Suprapubic skin (tissue), 4 donors: ENCODE measurements at places on chromosomes 3 and 15.
A peak's percentile ranks its signal among the peaks of the same experiment; 100 is the strongest.

- DNase-seq: no peak
Observed at GRCh38 chr15:26295336-26296085, 432.4 kb upstream of the ATP10A start.

- DNase-seq: no peak
Observed at GRCh38 chr15:91099995-91100813, at the start of gene SV2B. Gene SV2B (plus strand): TSS chr15:91100257. CDS start chr15:91226264, 126,007 bp downstream.

DNA sequence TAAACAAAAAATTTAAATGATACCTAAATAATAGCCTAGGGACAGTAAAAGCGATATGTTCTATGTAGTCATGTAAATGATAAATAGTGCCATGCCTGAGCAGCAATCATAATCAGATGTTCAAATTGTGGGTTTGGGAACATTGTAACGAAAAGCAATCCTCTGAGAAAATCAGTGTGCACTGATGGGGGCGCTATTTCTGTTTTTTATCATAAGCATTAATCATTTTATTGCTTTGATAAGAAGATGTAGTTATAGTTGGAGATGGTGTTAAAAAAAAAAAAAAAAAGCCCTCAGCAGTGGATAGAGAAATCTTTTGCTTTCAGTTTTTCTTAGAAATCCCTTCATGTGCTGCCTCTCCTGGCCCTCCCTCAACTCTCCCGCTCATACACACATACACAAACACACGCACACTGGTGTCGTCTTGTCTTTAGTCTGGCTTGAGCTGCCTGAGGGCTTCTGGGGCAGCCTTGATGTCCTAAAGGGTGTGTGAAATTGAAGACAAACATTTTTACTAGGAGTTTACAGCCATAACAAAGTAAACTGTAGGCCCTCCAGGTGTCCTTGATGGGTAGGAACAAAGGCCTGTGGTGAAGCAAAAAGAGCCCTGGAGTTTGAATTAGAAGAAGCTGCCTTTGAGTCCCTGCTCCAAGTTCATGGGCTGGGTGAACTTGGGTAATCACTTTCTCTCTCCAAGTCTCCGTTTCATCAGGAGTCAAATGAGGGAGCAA, 428.1 kb downstream of the SOX2 start:
- DNase-seq: no peak

DNA sequence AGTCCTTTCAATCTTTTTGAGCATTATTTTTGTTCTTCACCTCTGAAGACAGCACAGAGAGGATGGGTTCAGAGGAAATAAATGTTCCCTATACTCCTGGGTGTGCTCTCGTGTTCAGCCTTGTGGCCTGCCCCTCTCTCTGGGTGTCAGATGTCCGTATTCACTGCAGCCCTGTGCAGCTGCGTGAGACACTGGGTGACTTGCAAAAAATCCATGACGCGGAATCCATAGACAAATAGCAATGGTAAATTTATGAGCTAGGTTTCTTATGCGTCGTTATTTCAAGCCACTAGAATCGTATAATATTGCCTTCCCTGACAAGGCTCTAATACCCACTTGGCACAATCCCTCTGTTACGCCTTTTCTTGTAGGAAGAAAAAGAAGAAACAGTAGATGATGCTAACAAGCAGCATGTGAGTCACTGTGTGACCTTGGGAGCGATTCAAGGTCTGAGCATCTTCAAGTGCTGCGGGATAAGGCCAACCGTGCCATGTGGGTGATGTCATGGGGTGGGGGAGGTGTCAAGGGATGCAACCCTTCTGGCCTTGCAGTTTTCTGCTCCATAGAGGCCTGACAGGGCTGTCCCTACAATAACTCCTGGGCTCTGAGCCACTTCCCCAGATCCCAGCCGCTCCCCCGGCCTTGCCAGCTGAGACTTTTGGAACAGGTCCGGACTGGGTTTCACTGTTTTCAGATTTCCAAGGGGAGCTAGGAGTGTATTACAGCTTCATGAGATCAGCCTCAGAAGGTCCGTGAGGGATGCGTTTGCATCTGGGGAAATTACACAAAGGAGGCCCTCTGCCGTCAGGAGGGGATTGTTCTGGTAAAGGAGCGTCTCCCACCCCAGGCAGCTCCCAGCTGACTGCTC, 47.6 kb upstream of the POMGNT2 start:
- DNase-seq: peak; percentile 85

DNA sequence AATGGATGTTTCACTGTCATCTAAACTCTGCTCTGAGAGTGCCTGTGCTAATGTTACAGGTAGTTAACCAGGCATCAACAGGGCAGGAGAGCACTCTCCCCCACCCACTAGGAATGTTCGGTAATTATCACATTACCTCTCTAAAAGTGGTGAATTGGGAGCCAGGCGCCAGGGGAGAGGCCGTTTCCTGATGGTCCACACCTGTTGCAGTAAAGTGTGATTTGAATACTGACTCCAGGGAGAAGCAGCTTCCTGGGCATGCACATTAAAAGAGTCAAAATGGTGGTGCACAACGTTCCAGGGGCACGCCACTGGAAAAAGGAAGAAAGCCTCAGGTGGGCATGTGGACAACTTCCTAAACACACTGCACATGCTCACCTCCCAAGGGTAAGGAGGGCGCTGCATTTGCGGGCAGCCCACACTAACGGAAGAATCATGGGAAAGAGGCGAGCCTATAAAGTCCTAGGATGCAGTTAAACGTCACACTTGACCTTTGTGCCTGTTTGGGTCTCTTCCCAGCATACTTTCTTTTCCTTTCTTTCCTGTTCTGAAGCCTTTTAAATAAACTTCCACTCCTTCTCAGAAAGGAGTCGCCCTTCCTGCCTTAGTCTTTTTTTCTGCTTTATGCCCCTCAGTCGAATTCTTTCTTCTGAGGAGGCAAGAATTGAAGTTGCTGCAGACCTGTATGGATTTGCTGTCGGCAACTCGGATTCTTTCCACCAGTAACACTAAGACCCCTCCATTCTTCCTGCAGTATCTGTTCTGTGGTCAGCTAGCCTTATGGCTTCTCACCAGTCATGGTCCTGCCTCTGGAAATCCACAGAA, 28.9 kb upstream of the GPD1L start:
- DNase-seq: no peak

DNA sequence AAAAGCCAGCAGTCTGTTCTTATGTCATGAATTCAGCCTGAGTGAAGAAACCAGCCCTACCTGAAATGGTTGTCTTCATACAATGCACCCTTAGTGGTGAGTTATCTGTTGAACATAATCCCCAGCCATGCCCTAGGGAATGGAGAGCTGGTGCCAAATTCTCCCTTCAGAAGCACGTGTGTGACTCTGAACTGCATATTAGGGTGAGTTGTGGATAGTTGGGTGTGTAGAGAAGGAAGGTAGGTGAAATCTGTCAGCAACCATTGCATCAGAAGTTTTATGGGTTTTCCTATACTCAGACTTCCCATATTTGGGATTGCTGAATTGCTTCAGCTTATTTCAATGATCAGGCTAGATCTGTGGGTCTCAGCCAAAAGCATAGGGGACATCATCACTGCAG, 46.5 kb upstream of the TP63 start:
- DNase-seq: no peak

GRCh38 chr3:84547207-84547606, 411.6 kb upstream of the CADM2 start:
- no peak for DNase-seq

GRCh38 chr3:14433106-14433505, 30.7 kb downstream of the SLC6A6 start:
- DNase-seq: no peak

DNA sequence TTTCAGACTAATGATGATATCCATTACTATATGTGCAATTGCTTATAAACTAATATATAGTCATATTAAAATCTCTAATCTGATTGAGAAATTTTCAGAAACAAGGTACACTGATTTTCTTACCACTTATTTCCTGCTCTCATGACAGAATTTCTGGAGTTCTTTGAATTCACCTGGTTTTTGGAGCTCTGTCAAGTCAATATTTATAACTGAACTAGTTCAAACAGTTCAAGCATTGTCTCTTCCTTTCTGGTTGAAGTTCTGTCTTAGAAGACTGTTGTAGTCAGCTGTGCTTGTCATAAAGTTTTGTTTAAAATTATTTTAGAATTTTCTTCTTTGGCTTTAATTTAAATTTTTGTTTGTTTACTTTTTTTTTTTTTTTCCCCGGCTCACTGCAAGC, 239.9 kb upstream of the CTDSPL start:
- DNase-seq: no peak

- no peak for DNase-seq
Observed at GRCh38 chr3:170352936-170353335, 4.6 kb upstream of the SKIL start.

DNA sequence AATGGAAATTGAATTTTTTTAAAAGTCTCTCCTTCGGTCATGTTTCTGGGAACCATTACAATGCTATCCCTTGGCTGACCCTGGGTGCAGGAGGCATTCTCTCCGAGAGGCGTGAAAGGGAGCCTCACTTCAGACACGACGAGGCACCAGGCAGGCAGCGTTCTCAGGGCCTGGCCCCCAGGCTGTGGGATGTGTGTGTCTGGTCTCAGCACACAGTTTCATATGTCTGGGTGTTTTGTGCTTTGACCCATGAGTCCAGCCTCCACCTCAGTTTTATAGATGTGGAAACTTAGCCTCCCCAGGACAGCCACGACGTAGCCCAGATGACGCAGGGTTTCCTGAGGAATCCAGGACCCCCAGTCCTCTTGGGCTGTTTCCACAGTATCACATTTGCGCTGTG, 34.0 kb downstream of the FGD5 start:
- no peak for DNase-seq

- no peak for DNase-seq
Observed at GRCh38 chr15:68536331-68537095, 42.3 kb upstream of the CORO2B start.

DNA sequence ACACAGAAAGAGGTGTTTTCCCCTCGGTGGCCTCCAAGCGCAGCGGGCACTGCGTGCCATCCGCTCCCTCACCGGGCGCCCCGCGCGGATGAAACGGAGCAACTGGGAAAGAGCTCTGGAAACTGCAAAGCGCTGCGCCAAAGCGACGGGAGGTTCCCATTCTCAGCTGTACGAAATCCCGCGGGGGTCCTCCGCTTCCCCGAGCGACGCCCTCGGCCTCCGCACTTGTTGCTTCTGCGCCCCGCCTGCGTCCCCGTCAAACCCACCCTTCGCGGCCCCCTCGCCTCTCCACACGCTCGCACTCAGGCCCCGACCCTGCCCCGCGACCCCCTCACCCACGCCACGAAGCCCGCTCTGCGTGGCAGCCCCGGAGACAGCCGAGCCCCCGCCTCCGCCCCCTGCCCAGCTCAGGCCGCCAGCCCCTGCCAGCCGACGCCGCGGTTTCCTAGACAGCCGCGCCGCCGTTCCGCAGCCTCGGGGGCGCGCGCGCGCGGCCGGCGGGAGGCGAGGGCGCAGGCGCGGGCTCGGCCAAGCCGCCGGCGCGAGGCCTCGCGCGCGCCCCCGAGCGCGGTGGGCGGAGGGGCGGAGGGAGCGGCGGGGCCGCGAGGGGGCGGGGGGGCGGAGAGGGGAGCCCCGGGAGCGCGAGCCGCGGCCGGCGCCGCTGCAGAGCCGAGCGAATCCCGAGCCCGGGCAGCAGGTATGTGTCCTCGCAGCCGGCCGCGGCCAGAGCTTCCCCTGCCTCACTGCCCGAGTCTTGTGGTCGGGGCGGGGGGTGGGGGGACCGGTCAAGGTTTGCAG, at the start of gene TMEM266:
Gene TMEM266 (plus strand): TSS at position 666 of the 798 bp plus-strand sequence. CDS start 74,279 bp downstream, outside the sequence.
- DNase-seq: no peak

DNA sequence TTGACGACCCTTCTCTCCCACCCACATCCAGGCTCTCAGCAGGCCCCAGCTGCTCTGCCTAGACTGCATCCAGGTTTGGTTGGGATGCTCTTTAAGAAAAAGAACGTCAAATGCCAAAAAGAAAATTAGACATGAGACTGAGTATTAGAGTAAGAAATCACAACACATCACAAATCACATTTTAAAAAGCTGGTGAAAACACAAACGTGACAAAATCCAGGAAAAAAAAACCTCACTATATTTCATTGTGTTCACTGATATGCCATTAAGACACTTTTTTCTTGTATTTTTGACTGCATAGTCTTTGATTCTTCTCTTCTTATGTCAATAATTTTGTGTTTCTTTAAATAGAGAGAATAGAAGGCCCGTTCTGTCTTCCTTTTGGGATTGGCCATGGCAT, 243.7 kb downstream of the TLE3 start:
- DNase-seq: no peak

GRCh38 chr3:184022323-184022722, 4.6 kb upstream of the ABCC5 start:
- no peak for DNase-seq

DNA sequence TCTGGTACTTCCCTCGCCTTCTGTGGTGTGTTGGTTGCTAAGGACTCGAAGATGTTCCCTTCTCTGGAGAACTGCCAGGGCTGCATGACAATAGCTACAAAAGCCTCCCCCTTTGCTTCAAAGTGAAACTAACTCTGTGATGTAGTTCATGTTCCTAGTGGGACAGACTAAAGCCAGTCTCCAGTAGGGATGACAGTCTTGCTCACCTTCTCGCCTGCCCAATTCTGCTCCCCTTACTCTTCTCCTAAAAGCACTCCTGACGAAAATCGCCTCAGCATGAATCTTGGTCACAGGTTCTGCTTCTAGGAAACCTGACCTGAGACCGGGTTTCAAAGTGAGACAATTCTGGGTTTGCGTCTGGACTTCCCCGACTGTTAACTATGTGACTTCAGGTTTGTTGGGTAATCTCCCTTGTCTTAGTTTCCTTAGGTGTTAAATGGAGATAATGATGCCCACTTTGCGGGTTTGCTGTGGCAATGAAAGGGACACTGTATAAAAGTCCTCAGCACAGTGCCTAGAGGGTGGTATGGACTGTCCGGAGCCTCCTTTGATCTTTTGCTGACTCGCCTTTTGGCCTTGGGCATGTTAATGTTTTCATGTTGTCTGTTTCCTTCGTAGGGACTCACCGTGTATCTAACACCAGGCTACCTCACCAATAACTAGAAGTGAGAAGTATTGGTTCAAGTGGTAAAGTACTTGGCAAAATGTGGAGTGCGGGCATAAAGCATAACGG, 24.9 kb upstream of the THRB start:
- no peak for DNase-seq

- DNase-seq: no peak
Observed at GRCh38 chr3:29887451-29887850, 606.6 kb downstream of the RBMS3 start.

GRCh38 chr15:38461066-38461833, 7.3 kb downstream of the FAM98B start:
- no peak for DNase-seq

- DNase-seq: no peak
Observed at GRCh38 chr3:41267975-41268640, 68.8 kb downstream of the CTNNB1 start.

GRCh38 chr15:38193496-38193895, 59.1 kb upstream of the SPRED1 start:
- no peak for DNase-seq

DNA sequence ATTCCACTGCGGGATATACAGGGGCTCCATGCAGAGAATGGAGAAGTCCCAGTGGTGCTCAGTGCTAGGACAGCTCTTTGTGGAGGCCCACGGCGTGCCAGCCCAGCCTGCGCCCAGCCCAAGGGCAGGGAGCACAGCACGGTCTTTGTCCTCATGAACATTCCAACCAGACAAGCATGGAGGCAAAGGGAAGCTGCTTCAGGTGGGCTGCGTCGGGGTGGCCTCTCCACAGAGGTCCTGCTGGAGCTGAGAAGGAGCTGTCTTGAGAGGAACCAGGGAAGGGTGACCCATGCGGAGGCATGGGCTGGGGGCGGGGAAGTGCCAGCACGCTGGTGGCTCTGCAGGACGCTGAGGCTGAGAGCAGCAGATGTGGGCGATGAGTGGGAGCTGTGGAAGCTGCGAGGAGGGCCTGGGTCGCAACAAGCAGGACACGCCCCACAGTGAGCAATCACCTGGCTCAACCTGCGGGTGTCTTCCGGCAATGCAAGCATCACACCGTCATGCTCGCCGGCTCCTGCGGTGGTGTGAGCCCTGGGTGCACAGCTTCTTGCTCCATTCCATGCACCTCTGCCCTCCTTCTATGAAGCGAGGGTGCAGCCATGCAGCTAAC, 14.0 kb upstream of the KLF15 start:
- DNase-seq: peak; percentile 51

- no peak for DNase-seq
Observed at GRCh38 chr3:165852191-165852590, 15.0 kb upstream of the BCHE start.
